Thymus (tissue), 14 donors: ENCODE measurements at places on chromosomes 11 and 22. TPM values are rescaled to one million over a fixed set of nuclear protein-coding genes. Genes with fewer than 3 reads are reported as not detected.

The LRRC4C gene
- 1.6 TPM for total RNA-seq

The FGF19 gene
- total RNA-seq: 0.09 TPM

The SCN4B gene
- total RNA-seq: 2.1 TPM

The DEUP1 gene
- total RNA-seq: 0.33 TPM

The RCOR2 gene
- total RNA-seq: 2.4 TPM

The NAALADL1 gene
- total RNA-seq: 5.1 TPM

The TBX10 gene
- total RNA-seq: 0.05 TPM

The MMP11 gene
- total RNA-seq: 3.9 TPM

The C11orf97 gene
- not detected for total RNA-seq

The NXPE4 gene
- total RNA-seq: not detected

The SHANK3 gene
- 0.61 TPM for total RNA-seq

The GSTT2B gene
- 1.1 TPM for total RNA-seq

The ZNF214 gene
- total RNA-seq: 0.57 TPM

The WBP2NL gene
- total RNA-seq: 0.66 TPM

The FIBIN gene
- 1.9 TPM for total RNA-seq
